ENCODE measurements at places on chromosomes 12 and 14.

DNA sequence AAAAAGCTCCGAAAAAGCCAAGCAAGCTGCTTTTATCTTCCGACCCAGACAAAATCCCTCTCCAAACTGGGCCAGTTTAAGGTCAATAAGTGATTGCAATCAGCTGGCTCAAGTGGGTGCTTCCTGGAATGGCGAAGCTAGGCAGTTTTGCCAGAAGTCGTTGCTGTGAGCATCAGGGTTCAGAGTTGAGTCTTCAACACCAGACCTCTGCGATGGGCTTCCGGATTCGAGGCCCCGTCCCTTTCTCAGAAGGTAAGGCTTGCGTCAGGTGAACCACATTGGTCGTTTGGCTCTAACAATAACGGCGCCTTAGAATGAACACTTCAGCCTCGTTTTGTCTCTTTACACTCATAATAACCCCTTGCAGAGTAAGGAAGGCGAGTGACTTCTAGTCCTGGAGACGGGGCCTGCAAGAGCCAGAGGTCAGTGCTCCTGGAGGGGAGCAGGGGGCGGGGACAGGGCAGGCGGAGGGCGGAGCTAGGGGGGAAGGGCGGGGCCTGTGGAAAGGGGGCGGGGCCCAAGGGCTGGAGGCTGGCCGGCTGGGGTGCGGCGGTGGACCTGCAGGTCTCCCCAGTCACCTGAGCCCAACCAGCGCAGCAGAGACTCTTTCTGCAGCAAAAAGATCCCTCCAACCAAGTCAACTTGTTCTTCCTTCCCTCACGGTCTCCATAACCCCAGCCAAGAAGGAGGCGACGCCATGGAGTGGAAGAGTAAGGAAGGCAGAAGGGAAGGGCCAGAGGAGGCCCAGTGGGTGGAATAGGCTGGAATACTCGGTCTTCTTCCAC lies 34.0 kb upstream of the NFYB start:
- no peak for DNase-seq

- no peak for DNase-seq
Measured at GRCh38 chr14:101127224-101127623, 223.7 kb upstream of the RTL1 start.

DNA sequence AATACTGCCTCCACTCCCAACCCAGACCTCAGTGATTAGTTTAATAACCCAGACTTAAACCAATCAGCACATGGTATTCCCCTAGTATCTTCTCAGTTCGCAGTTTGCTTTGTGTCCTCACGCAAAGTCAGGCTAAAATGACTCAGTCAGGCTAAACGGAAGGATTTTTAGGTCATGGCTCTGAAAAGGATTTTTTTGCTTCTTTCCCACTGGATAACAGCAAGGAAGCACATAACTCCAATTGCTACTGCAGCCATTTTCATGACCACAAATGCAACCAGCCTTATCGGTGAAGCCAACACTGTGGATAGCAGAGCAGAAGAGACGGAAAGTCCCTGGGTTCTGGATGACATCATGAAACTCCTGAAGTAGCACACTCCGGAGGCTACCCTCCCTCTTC lies 67.7 kb downstream of the ZC3H14 start:
- peak; percentile 76 for DNase-seq

GRCh38 chr14:35044939-35045797 lies 904 bp upstream of the FAM177A1 start:
- DNase-seq, result no peak

DNA sequence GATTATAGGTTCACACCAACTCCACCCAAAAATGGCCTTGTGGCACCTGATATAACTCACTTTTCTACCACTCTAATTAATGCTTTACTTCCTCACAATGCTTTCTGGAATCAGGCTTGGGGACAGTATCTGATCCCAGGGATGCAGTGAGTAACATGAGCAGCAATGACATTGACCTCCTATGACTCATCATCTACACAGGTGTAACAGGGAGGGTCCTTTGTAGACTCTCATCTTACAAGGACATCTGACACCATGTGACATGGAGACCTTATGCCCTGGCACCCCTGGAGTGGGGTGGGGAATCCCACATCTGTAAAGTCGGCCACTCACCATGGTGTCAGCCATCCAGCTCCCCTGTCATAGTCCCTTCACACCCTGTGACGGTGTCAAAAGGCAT lies 586.4 kb downstream of the MED13L start:
- no peak for DNase-seq

All from AG09309 (cell line).